LHCN-M2 (cell line): ENCODE measurements at places on chromosomes 11 and 22. TPM values are rescaled to one million over a fixed set of nuclear protein-coding genes. Genes with fewer than 3 reads are reported as not detected.

Gene CCDC73
- not detected in 2 replicates for total RNA-seq

Gene BBOX1
- total RNA-seq, result not detected in 2 replicates

GRCh38 chr11:125412509-125412908 is 83.6 kb downstream of the FEZ1 start:
- no peak for DNase-seq

DNA sequence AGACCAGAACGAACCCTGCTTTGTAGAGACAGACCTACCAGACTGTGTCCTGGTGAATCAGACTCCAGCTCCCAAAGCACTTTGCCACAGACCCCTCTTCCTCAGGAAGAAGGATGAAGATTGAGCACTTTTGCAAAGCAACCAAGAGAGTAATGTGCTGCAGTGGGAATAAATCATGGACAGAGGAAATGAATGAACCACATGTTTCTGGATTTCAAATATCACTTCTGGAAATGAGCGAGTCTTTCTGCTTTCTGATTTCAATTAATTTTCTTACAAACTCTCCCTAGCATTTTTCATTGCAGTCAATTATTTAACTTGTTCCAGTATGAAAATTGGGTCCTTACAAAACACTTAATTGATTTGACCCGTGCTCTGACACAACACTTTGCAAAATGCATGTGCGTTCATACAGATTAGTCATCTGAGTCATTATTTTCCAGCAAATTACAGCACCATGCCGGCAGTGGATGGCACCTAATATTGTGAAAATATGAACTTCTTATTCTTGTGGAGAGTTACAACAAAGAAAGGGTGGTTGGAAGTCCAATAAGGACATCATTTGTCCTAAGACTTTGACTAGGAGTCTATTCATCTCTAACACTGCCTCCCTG is 315.9 kb upstream of the CCDC90B start:
- no peak for DNase-seq

DNA sequence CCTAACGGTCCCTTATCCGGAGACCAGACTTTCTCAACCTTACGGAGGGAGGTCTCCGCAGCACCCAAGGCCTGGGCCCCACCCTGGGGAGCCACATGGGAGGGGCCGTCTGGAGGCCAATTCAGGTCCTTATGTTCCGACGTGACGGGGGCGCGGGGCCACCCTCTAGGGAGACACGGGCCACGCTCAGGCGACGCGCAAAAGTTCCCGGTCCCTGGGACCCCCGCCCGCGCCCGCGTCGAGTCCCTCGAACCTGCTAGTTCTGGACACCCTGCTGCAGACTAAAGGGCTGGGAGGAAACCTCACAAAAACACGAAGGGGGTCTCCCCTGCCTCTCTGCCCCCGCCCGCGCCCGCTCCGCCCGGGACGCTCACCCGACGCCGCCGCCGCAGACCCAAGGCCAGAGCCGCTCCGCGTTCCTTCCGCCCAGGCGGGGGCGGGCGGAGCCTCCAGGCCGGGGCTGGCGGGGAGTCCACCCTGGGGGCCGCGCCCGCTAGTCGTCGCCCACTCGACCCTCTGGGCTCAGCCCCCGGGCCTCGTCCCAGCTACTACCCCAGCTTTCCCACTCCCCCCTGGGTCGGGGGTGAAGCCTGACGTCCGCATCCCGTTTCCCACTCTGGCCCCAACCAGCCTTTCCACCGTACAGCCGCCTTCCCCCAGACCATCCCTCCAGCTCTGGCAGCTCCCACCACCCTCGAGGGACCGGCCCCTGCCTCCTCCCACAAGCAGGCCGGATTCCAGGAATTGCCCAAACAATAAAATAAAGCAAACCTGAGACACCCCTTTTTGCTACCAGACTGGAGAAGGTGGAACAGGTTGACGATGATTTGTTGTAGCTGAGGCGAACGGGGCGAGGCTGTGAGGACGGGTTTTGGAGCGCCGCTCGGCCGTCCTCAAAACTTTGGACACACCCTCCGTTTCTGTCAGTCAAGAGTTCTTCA is 2.7 kb downstream of the RNH1 start:
- no peak for DNase-seq

Gene ARHGAP32
- total RNA-seq, result 6.7 and 9.3 TPM in 2 replicates

DNA sequence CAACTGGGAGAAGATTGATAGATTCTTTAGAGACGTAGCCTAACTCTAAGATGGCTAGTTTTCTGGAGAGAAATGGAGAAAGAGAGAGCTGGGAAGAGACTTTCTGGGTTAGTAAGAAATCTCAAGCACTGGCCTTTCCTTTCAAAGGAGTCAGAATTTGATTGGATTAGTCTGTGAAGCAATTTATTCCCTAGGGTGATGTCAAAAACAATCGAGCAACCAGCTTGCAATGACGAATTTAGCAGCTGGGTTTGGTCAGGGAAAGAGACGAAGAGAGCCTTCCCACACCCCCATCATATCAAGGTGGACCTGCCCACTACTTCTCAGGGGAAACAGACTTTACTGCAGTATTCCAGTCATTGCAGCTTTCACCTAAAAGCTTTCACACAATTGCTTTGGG is 10.8 kb downstream of the KRTAP5-6 start:
- DNase-seq, result peak; percentile 32

GRCh38 chr11:101341578-101341977 is 212.0 kb upstream of the PGR start:
- no peak for DNase-seq

Gene MN1
- total RNA-seq, result 0.11 and 0.51 TPM in 2 replicates

DNA sequence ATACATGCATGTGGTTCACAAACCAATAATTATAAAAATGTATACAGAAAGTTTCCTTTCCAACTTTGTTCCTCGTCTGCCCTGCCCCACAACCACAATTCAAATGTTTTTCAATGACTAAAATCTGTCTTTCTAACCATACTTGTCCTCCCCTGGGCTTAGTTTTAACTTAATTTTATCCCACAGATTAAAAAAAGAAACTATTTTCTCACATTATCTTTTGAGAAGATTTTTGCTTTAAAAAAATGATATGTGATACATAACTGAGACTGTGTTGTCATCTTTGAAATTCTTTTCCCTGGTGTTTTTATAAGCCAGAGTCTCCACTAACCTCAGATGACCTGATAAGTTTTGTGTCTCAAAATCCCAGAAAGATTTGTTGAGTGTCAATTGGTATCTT is 79.0 kb downstream of the FDX1 start:
- DNase-seq, result no peak

DNA sequence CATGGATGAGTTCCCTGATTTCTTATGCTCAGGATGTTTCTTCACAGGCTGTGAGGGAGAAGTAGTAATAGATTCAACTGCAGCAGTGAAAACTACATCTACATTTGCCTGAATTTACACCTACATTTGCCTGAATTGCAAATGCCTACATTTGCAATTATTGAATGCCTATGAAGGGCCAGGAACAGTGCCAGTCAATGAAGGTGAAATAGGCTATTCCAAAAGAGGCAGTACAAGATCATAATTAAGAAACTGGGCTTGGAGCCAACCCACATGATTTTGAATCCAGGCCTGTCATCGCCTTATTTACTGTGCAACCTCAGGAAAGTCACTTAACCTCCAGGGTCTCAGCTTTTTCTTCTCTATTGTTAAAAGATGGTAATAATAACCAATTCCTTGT is 1353.3 kb downstream of the FAM181B start:
- no peak for DNase-seq

Gene GTSE1
- total RNA-seq, result 27.6 and 31.9 TPM in 2 replicates

Gene GCAT
- total RNA-seq, result 21.2 and 23.4 TPM in 2 replicates

Gene DBX1
- total RNA-seq, result not detected in 2 replicates

DNA sequence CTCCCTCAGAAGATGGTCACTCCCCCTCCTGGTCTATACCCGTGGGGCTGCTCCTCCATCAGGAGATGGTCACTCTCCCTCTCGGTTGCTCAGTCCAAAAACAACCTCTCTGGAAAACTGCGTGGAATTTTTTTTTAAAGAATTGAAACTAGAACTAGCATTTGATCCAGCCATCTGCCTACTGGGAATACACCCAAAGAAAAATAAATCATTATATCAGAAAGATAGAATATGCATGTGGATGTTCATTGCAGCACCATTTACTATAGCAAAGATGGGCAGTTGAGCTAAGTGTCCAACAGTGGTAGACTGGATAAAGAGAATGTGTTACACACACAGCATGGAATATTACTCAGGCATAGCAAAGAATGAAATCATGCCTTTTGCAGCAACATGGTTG is 75.7 kb upstream of the B3GAT1 start:
- DNase-seq, result no peak

DNA sequence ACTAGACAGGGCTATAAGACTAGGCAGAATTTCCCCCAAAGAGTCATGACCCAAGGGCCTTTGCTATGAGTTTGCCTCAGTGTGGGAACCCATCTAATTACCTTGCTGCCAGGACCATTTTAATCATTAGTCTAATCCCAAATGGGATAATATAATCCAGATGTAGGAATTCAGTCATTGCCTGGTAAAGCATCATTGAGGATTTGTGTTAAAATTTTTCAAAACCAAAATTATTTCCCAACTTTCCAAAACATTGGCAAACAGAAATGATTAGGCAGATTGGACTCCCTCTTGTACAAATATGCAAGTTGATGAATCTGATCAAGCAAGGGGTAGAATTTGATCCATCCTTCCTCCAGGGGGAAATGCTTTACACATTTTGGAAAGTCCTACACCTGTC is 16.2 kb upstream of the MMP13 start:
- no peak for DNase-seq
